EH (cell line): ENCODE measurements at places on chromosomes 2 and 18.
A peak's percentile ranks its signal among the peaks of the same experiment; 100 is the strongest.

DNA sequence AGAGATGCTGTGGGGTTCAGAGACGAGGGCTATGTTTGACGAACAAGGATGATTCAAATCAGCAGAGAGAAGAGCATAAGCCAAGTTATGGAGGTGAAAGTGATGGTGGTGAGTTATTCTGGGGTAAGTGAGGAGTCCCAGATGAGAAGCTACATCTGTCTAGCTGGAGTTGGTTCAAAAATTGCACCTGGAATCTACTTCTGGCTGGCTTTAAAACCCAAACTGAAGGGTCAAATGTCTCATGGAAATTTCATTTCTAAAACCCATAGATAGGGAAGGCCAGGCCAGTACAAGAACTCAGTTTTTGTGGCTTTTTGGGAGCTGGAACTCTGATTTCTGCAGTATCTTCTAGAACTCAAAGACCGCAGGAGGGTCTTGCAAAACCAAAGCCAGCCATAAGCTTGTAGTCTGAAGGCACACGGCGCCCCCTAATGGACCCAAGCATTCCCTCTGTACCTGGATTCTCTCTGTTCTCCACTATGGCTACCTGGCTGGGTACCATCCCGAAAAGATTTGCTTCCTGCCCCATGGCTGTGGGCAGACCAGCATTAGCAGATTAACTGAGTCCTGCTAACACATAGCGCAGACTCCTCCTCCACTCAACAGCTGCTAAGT lies 229.1 kb upstream of the SLC14A2 start:
- DNase-seq: peak; percentile 25

- no peak for DNase-seq
Observed at GRCh38 chr18:54263904-54264336, 5.4 kb upstream of the POLI start.

DNA sequence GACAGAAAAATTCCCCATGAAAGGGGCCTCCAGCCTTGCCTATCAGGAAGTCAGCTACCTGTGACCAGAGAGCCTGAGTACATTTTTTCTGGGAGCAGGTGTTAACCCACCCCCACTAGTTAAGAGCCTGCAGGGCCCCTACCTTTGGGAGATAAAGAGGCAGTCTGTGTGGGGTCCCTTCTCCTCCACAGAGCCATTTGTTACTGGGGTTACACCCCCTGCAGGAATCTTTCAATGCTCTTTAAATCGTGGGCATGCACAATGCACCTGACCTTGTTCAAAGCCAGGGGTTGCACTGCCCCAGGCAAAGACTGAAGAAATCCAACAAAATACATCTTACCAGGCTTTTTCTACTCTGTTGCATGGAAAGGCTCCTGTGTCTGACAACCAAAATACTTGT lies 15.7 kb upstream of the LYPD6 start:
- no peak for DNase-seq

- DNase-seq: no peak
Observed at GRCh38 chr2:160918258-160918657, 242.0 kb upstream of the TANK start.
